Hindlimb muscle (tissue), 1 donor: ENCODE measurements at places on chromosomes 7 and 10. TPM values are rescaled to one million over a fixed set of nuclear protein-coding genes. Genes with fewer than 3 reads are reported as not detected.

LRGUK gene
- polyA plus RNA-seq = 1.3 TPM

PDK4 gene
- 19.2 TPM for polyA plus RNA-seq

ITGB8 gene
- 5.2 TPM for polyA plus RNA-seq

ELFN1 gene
- polyA plus RNA-seq = 6.7 TPM

IL6 gene
- 0.41 TPM for polyA plus RNA-seq

AKR1D1 gene
- not detected for polyA plus RNA-seq

CCT6A gene
- 130 TPM for polyA plus RNA-seq

DLX5 gene
- 0.35 TPM for polyA plus RNA-seq
